ENCODE measurements at places on chromosomes 3 and 15.

DNA sequence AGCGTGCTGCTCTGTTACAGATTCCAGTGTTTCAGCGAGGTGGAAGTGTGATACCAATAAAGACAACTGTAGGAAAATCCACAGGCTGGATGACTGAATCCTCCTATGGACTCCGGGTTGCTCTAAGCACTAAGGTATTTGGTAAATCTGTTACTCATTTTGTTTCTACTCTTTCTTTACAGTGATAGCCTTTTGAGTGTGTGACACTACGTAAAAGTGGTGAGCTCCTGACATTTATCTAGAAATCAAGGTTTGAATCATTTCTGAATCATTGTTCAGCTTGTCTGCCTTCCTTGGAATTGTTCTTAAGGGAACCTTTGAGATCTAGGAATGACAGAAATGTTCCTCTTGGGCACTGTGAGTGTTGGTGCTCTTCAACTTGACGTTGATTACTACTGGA is 11.2 kb upstream of the CAPN3 start:
- DNase-seq: no peak

GRCh38 chr15:78065973-78066946 is 11.3 kb downstream of the TBC1D2B start:
- DNase-seq: peak; percentile 90

GRCh38 chr3:127679534-127680145 is 6.9 kb downstream of the ABTB1 start:
- DNase-seq: no peak

DNA sequence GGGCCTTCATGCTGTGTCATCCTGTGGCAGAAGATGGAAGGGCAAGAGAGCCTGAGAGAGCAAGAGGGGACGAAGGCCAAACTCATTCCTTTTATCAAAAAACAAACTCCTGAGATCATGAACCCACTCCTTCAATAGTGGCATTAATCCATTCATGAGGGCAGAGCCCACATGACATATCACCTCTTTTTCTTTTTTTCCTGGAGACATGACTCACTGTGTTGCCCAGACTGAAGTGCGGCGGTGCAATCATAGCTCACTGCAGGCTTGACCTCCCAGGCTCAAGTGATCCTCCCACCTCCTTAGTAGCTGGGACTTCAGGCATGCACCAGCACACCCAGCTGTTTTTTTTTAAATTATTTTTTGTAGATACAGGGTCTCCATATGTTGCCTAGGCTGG is 92.0 kb upstream of the RNU6-1 start:
- no peak for DNase-seq

DNA sequence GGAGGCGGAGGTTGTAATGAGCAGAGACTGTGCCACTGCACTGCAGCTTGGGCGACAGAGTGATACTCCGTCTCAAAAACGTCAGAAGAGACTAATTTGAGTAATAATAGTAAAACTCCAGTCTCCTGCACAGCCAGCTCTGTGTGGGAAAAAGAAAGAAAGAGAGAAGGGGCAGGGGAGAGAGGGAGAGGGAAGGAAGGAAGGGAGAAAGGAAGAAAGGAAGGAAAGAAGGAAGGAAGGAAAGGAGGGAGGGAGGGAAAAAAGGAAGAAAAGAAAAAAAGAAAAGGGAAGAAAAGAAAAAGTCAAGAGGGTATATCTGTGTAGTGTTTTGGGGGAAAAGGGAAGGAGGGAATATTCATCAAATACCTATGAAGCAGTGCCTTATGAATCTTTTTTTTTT is 23.1 kb upstream of the PDIA3 start:
- no peak for DNase-seq

GRCh38 chr15:96043591-96044171 is 286.8 kb upstream of the NR2F2 start:
- no peak for DNase-seq

GRCh38 chr3:17431004-17431403 is 311.4 kb downstream of the TBC1D5 start:
- no peak for DNase-seq

DNA sequence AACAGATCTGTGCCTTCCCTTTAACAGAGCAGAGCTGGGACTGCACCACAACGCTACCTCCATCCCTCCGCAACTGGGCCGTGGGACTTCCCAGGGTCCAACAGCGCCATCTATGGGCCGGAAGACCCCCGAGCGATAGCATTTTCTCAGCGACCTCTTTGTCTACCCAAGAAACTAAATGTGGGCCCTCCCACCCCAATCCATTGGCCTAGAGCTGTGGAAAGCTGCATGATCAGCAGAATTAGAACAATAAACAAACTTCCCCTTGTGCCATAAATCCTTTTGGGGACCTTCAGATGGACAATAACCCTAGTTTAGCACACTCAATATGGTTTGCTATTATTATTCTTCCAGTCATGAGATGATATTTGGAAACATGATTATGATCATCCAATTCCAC is 74.8 kb upstream of the NTRK3 start:
- DNase-seq: no peak

GRCh38 chr15:99279827-99280226 is 28.5 kb downstream of the LRRC28 start:
- DNase-seq: no peak

DNA sequence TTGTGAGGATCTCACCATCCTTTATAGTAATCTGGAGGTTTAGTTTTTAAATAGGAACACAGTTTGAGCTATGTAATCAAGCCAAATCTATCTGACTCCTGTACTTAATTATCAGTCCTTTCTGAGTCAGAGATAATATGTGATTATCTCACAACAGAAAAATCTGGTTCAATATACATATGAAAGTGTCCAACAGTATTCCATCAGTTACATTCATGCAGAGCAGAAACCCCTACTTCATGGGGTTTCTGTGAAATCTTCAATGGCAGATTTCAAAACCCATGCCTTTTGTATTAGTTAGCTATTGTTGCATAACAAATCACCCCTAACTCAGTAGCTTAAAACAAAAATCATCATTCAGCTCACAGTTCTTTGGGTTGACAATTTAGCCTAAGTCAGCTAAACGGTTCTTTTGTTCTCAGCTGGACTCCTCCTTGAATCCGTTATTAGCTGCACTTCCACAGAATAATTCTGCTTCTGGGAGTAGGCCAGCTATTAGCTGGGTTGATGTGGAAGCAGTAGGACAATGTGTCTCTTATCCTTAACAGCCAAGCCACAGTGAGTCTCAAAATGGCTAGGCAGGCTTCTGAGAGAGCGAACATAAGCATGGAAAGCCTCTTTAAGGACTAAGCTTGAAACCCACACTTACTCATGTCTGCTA is 42.9 kb upstream of the ARPP21 start:
- no peak for DNase-seq

- DNase-seq: no peak
Observed at GRCh38 chr15:59203657-59204056, 3.0 kb upstream of the LDHAL6B start.

- no peak for DNase-seq
Observed at GRCh38 chr15:66879531-66880368, 177.7 kb downstream of the SMAD6 start.

DNA sequence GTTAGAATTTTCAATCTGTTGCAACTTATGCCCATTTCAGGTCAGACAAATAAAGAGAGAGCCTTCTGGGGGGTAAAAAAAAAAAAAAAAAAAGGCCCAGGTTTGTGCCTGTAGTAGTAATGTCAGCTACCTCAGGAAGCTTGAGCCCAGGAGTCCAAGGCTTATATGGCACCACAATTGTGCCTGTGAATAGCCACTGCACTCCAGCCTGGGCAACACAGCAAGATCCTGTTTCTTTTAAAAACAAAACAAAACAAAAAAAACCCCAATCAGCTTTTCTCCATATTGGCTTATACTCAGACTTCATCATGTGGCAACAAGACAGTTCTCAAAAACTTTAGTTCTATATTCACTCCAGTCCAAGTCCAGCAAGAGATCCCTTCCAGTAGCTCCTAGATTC is 8.4 kb upstream of the LRRFIP2 start:
- DNase-seq: no peak

DNA sequence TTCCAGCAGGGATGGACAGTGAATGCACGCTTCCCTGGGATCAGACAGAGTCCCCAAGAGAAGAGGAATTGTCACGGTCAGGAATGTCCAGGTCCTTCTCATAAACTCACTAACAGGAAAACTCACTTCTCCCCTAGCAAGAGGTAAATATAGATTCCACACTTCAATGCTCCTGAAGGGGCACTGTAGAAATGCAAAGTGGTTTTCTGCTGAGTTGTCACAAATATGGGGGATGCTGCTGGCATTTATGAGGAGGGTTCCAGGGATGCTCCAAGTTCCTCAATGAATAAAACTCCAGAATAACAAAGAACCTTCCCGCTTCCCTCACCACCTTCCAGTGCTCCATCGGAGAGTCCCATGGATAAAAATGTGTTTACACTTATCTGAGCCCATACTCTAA is 423.4 kb downstream of the MAGI1 start:
- no peak for DNase-seq

DNA sequence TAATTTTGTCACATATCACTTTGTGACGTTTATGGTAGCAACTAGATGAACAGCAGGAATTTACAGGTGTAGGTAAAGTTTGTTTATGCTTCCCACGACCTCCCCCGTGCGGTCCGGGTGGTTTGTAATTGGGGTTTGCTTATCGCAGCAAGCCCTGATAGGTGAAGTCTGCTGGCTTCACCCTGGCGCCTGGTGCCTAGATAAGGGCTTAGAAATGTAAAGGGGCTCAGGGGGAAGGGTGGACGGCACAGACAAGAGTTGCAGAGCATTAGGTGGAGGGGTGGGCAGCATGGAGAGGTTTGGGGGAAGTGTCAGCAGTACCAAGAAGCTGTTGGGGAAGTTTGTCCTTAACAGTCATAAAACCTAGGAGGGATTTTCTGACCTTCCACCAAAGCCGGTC is 108.1 kb upstream of the RNF7 start:
- DNase-seq: no peak

GRCh38 chr3:74315291-74315690 is 299.2 kb downstream of the CNTN3 start:
- no peak for DNase-seq

- DNase-seq: peak; percentile 100
Observed at GRCh38 chr15:67109141-67110034, 44.0 kb downstream of the SMAD3 start.

GRCh38 chr3:8638994-8639658 is 5.5 kb downstream of the SSUH2 start:
- DNase-seq: no peak

DNA sequence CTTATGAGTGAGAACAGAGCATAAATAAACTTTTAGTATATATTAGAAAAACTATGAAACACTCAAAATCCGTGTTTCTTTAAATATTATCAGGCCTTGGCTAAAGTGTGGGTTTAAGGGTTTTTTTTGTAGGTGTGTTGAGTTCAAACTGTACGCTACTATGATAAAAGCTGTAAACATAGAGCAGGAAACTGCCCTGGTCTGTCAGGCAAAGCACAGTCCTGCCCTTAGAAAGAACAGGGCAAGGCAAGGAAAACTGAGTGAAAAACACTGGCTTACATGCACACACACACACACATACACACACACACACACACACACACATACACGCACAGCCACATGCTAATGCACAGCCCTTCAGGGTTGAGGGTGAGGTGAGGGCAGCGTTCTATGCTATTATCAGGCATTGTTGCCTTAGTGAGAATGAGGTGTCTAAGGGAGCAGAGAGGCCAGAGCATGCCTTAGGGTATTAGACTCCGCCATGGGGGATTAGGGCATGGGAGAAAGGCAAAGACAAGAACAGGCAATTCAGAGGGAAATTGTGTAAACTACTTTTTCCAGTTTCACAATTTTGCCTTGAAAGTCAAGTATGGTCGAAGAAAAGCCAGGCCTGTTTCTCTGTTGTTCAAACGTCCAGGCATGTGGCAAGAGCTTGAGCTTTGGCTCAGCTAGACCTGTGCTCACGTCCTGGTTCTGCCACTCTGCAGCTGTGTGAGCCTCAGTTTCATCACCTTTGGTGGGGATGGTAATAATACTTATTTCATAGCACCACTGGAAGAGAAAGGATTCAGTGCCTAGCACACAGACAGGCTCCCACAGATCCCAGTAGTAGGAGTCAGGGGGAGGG is 36.3 kb upstream of the TPM1 start:
- DNase-seq: no peak

DNA sequence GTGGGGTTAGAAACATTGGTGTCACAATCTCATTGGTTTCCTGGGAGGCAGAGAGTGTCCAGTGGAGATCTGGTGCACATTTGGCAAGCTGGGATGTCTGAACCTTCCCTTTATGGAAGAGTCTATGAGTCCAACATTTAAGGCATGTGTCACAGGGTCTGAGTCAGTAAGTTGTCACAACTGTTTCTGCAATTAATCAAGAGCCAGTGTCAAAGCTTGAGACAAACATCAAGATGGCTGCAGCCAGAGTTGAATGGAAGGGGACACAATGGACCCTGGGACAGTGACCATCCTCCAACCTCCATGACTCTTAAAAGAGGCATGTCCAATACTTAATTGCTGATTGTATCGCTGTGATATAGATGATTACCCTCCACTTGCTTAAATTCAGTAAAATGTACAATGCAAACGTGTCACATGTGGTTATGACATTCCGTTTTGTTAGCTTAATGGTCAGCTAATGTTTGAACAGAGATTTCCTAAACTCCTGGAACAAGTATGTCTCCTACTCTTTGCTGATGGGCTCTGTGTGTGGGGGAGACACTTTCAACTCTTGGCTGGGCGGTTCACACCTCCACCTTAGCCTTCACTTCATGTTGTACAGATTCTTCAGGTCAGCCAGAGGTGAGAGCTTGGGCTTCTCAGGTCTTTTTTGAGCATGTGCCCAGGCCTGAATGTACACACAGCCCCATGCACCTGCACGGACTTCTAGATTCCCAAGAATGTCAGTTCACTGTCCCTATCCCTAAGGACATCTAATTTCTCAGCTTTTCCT is 79.9 kb upstream of the PRR23E start:
- DNase-seq: no peak

GRCh38 chr3:119700269-119700919 is 2.4 kb upstream of the CFAP91 start:
- DNase-seq: no peak

DNA sequence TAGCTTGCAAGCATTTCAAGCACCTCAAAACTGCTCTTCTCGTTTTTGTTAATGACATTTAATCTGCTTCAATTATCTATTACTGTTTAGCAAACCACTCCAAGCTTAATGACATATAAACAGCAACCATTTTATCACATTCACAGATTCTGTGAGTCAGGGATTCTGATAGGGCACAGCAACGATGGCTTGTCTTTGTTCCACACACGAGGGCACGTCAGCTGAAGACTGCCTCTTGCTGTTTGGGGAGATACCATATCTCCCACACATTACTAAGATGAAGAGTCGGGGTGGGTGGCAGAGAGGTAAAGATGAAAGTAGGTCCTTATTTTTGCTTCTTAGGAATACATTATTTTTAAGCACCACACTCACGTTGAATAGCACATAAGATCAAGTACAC is 19.3 kb downstream of the CPOX start:
- no peak for DNase-seq

GRCh38 chr15:94965593-94965992 is 734.2 kb downstream of the MCTP2 start:
- DNase-seq: no peak

Data from astrocyte of the cerebellum (primary cell).